ENCODE measurements at places on chromosomes 1 and 21.

- DNase-seq, result no peak
Observed at GRCh38 chr1:45836451-45836850, 33.0 kb downstream of the MAST2 start.

- DNase-seq, result no peak
Observed at GRCh38 chr1:231727171-231727570, 100.6 kb downstream of the DISC1 start.

- DNase-seq, result no peak
Observed at GRCh38 chr1:1169429-1170214, 4.1 kb upstream of the TTLL10 start.

DNA sequence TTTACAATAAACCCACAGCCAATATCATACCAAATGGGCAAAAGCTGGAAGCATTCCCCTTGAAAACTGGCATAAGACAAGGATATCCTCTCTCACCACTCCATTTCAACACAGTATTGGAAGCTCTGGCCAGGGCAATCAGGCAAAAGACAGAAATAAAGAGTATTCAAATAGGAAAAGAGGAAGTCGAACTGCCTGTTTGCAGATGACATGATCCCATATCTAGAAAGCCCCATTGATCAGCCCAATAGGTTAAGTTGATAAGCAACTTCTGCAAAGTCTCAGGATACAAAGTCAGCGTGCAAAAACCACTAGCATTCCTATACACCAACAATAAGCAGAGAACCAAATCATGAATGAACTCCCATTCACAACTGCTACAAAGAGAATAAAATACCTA, 235.5 kb downstream of the DPYD start:
- no peak for DNase-seq

GRCh38 chr1:232999956-233000625, 49.7 kb downstream of the NTPCR start:
- no peak for DNase-seq

DNA sequence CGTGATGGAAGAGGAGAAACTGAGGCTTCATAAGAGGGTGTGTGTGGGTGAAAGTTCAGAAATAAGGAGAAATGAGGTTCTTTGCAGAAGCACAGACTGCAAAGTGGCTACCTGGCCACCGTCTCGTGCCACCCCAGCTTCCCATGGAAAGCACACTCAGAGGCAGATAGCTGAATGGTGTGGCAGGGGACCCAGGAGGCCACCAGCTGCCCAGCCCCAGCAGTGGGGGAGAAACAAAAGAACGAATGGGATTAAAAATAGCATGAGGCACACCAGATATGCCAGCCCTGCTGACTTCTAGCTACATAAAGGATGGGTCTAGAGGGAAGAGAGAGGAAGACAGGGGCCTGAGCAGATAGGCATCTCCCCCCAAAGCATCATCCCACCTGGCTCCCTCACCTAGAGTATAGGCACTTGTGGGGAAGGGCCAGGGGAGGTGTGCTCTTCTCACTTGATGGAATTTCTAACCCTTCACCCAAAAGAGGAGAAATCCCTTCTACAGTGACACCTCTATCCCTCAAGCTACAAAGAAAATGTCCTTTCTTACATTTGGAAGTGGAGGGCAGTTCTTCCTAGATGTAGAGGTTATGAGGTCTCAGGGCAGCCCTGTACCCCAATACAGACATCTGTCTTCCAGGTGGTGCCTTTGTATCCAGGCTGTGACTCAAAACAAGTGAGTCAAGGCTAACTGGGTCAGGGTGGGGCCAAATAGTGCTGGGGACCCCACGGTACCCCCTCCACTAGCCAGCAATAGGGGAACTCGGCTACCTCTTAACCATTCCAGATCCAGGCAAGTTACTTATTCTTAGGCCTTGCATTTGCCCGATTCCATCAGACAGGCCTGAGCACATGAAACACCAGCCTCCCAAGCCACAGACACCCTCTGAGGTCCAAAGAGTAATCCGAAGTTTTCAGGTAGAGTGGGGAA, 3.5 kb downstream of the HDGF start:
- no peak for DNase-seq

DNA sequence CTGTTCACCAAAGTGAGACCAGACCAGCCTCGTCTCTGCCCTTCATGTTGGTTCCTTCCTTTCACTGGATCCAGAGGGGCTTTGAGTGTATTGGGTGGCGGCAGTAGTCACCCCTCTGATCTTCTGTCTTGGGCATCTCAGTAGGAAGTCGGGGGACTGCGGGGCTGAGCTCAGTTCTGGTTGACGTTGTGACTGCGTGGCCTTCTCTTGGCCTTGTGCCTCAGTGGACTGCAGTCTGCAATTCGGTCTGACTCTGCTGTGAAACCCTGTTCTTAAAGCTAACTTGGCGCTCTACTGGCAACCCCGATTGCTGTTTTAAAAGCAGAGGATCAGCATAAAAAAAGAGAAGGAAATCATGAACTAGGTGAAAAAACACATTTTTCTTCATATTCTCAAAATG, 56.7 kb downstream of the SLC37A1 start:
- no peak for DNase-seq

DNA sequence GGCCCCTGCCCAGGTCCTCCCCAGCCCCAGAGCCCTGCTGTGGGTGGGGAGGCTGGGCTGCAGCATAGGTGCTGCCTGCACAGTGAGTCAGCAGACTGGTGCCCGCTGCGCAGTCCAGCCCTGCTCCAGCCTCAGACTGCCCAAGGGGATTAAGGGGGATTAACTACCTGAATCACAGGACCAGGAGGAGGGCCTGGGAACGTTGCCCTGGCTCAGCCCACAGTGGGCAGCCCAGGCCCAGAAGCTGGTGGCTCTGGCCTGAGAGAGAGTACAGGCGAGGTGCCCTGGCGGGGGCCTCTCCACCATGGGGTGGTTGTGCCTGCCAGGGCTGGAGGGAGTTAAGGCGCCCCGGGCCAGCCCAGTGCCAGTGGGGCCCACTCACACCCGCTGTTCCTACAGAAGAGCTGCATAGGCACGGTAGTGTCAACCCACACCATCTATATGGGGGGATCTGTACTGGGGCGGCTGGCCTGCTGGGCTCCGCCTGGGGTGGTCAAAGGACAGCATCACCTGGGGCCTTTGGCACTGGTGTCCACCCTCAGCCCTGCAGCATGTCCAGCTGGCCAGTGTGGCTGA, 2.3 kb downstream of the OBSCN start:
- no peak for DNase-seq

- no peak for DNase-seq
Observed at GRCh38 chr21:45769896-45770295, 126.4 kb downstream of the PCBP3 start.

- no peak for DNase-seq
Observed at GRCh38 chr1:114342376-114342775, 168.6 kb downstream of the TRIM33 start.

- no peak for DNase-seq
Observed at GRCh38 chr1:44033041-44033575, 1.8 kb upstream of the SLC6A9 start.

DNA sequence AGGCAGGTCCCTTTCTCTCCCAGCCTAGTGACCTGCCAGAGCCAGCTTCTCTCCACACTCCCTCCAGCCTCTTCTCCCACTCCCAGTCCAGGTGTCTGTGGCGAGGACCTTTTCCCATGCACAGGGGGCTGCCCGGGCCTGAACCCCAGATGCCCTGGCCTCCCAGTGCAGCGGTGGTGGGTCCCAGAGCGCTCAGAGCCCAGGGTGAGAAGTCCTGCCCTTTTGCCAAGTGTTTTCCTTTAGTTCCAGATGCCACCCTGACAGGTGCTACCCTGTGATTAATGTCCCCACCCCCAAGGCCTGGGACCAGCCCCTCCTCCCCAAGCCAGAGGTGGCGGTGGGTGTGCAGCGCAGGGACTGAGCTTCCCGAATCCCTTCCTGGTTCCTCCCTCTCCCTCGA, 90.4 kb downstream of the PAX7 start:
- DNase-seq, result no peak

GRCh38 chr21:23950344-23950743, 1656.9 kb downstream of the MRPL39 start:
- no peak for DNase-seq

DNA sequence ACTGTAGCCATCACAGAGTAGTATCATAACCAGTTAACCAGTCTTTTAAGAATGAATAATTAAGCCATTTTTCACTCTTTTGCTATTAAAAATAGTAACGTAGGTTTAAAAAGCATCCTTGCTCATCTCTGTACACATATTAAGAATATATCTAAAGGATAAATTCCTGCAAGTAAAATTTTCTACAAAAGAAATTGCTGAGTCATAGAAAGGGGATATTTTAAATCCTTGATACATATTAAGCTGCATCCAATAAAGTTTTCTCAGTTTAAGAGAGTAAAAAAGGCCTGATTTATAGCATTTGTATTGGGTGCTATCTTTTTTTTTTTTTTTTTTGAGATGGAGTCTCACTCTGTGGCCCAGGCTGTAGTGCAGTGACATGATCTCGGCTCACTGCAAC, 1.9 kb upstream of the CTH start:
- no peak for DNase-seq

- no peak for DNase-seq
Observed at GRCh38 chr1:109535971-109536491, 3.6 kb upstream of the GPR61 start.

GRCh38 chr1:116246174-116246573, 126.9 kb upstream of the ATP1A1 start:
- no peak for DNase-seq

GRCh38 chr1:160420881-160421842, 20.8 kb downstream of the VANGL2 start:
- DNase-seq, result no peak

- DNase-seq, result no peak
Observed at GRCh38 chr1:58190267-58190988, 356.1 kb downstream of the OMA1 start.

Measured in fibroblast of skin of right quadriceps (primary cell).